ENCODE measurements at places on chromosomes 2 and 18.

- DNase-seq, result no peak
Observed at GRCh38 chr2:170213651-170214050, 35.7 kb downstream of the MYO3B start.

DNA sequence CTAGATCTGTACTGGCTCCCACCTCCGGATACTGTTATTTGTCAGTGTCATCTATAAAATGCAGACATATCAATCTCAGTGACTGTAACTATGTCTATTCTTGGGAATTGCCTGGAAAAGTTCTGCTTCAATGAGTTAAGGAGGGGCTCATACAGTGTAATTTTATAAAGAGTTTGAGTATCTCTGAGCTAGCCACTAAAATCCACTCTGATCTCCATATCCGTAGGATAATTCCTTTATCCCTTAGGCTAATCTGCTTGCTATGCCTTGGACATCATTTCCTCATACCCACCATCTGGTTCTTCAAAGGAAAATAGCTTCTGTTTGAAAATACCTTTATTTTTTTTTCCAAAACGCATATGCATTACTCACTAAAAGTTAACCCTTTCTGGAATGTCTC, 863.2 kb downstream of the SUCLG1 start:
- DNase-seq, result no peak

GRCh38 chr2:171711351-171711750, 24.1 kb downstream of the DYNC1I2 start:
- DNase-seq, result no peak

GRCh38 chr2:142868229-142868762, 9.2 kb upstream of the KYNU start:
- DNase-seq, result no peak

DNA sequence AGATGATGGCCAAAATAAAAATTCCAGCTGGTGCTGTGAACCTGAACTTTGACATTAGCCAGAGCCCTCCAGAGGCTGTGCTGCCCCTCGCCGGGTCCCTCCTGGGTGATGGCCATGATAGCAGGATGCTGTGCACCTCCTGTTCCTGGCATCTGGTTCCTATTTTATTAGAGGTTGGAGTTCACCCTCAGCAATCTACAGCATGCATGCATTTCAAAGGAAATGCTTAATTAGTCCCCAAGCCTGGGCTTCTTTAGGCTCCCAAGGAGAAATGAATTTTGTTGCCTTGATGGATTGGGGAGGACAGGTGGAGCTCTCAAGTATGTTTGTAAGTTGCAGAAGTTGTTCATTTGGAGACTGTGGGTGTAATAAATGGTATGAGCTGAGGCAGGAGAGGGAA, 166.9 kb downstream of the GLI2 start:
- DNase-seq, result no peak

GRCh38 chr2:20953146-20953824, 90.6 kb downstream of the APOB start:
- no peak for DNase-seq

DNA sequence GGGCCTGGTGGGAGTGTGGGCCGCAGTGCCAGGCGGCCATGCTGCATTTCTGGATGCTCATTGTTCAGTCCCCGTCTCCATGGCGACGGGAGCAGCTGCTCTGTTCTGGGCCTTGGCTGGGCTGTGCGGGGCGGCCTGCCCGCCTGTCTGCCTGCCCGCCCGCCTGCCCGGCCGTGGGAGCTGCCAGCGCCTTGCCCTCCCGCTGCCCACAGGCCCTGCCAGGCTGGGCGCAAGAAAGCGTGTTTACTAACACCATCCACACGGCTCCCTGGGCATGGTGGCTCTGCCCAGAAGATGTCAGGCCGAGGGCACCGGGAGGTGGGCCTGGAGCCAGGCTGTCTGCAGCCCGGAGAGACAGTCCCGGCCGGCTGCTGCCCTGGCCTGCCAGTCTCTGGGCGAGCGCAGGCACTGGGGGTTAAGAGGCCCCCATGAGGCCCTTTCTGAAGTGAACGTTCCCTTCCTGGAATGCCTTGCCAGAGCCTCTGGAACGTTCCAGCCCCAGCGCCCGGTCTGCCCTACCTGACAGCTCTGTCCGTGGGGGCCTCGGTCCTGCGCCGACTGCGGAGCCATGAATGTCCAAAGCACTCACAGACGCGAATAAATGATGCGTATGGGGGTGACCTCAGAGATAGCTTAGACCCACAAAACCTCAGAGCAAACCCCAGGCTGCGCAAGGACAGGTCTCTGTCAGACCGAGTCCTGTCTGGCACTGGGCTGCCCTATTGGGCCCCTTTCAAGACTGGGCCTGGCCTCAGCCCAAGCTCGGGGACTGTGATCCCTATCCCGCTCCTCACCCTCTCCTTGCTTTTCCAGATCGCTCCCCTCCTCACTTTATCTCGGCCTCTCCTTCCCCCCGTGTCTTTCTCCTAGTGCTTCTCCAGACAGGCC, 44.3 kb downstream of the MYCN start:
- no peak for DNase-seq

DNA sequence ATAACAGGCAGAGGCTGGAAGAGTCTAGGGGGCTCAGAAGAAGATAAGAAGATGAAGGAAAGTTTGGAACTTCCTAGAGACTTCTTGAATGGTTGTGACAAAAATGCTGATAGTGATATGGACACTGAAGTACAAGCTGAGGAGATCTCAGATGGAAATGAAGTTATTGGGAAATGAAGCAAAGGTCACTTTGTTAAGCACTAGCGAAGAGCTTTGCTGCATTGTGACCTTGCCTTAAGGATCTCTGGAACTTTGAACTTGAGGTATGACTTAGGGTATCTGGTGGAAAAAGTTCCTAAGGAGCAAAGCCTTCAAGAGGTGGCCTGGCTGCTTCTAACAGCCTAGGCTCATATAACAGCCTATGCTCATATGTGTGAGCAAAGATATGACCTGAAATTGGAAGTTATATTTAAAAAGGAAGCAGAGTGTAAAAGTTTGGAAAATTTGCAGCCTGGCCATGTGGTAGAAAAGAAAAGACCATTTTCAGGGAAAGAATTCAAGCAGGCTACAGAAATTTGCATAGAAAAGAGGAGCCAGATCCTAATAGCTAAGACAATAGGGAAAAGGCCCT, 91.3 kb downstream of the L3MBTL4 start:
- no peak for DNase-seq

- DNase-seq, result no peak
Observed at GRCh38 chr18:9941660-9942059, 27.8 kb downstream of the VAPA start.

GRCh38 chr2:12448846-12449505, 267.8 kb upstream of the TRIB2 start:
- no peak for DNase-seq

GRCh38 chr2:28695245-28695647, 56.4 kb upstream of the PPP1CB start:
- no peak for DNase-seq

GRCh38 chr18:22613788-22614187, 196.1 kb upstream of the CTAGE1 start:
- DNase-seq, result no peak

DNA sequence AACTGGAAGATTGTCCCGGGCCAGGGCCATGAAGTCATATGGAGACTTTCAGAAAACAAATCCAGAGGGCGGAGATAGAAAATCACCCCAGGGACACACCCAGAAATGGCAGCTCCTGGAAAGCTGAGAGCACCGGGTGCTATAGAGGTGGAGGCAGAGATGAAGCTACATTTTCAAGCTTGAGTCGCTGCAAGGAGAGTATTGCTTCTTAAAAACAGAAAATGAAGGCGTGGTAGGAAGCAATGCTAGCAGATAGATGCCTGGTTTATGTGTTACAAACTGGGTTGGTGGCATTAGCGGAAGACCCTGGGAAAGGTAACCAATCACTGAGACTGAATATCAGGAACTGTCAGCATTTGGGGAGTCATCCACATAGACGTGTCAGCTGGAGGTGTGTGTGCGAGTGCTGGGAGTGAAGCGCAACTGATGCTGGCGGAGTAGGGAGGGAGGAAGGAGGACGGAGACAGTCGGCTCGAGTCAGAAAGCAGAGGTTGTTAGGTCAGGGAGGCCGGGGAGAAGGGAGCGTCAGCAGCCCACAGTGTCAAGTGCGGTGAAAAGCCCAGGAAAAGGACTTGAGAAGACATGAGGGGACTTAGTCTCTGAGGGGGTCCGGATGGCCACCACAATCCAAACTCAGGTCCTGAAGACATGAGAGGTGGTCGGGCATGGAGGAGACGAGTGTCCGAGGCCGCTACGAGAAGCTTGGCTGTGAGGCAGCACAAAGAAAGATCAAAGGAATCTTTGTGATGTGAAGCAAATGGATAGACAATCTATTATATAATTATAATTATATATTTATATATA, 45.4 kb downstream of the C18orf63 start:
- no peak for DNase-seq

GRCh38 chr2:8505311-8505920, 176.4 kb upstream of the ID2 start:
- DNase-seq, result no peak

DNA sequence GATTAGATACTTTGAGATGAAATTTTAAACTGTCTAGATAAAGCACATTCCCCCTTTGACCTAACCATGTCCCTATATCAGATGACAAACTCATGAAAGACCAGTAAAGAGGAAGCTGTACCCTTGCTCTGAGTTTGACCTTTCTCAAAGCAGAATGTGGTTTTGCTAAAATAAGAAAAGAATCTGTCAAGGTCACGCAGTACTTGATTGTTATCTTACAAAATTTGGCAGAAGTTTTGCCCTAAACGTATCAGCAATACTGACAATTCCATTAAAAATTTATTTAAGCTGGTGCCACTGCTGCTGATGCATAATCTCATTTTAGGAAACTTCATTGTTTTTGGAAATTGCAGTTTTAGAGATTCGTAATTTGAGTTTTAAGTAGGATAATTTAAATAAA, 31.2 kb upstream of the GALM start:
- no peak for DNase-seq

DNA sequence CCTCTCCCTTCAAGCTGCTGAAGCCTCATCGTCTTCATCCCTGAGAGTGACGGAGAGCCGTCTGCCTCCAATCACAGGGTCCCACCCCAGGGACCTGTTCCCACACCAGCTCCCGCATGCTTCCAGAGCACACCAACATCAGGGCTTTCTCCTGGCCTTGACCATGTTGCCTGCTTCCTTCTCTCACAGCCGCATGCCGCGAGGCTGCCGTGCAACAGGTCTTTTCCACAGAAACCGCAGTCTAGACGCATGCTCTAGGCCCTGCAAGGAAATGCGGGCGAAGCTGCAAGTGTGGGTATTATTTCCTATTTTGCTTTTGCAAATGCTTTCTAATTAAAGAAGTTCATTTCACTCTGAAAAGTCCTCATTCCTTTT, 277.8 kb downstream of the EIPR1 start:
- no peak for DNase-seq

DNA sequence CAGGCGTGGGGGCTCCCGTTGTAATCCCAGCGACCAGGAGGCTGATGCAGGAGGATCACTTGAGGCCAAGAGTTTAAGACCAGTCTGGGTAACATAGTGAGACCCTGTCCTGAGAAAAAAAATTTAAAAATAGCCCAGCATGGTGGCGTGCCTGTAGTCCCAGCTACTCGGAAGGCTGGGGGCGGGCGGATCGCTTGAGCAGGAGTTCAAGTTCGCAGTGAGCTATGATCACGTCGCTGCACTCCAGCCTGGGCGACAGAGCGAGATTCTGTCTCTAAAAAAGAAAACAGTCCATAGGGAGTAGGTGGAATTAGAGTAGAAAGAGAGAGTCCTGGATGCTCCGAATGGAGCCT, 325 bp upstream of the TTLL4 start:
- DNase-seq, result no peak

GRCh38 chr2:174014011-174014698, 49.0 kb upstream of the SP3 start:
- DNase-seq, result no peak

DNA sequence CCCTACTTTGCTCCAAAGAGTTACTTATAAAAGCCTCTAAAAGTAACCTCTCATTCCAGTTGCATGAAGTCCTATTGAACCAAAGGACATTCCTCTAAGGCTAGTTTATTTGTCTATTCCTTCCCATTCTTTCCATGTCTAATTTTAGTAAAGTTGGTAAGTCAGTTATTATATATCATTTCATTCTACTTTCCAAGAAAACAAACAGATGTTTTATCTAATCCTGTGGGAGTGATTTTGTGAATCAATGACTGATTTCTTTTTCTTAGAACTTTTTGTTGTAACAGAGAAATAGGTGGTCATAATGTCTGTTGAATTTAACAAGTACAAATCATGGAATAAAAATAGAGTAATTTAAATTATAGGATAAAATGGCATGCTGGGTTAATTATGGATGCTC, 286.3 kb downstream of the FSIP2 start:
- DNase-seq, result no peak

GRCh38 chr2:148021886-148022285, 995 bp downstream of the MBD5 start:
- DNase-seq, result no peak

DNA sequence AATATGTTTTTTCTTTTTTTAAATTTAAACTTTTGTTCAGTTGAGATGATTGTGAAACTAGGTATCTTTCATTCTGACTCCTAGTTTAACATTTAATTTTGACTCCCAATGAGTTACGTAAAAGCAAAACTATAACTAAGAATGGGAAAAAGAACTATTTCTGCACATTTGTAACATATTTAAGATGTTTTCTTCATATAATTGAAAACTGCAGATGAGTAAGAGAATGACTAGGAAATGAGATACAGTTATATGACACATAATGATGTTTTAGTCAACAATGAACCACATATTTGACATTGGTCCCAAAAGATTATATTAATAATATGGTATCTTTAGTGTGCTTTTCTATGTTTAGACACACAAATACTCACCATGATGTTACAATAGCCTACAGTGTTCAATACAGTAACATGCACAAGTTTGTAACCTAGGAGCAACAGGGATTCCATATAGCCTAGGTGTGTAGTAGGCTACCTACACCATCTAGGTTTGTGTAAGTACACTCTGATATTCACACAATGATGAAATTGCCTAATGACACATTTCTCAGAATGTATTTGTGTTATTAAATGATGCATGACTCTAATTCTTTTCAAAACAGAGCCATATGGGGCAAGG, 12.6 kb downstream of the ERMN start:
- no peak for DNase-seq

DNA sequence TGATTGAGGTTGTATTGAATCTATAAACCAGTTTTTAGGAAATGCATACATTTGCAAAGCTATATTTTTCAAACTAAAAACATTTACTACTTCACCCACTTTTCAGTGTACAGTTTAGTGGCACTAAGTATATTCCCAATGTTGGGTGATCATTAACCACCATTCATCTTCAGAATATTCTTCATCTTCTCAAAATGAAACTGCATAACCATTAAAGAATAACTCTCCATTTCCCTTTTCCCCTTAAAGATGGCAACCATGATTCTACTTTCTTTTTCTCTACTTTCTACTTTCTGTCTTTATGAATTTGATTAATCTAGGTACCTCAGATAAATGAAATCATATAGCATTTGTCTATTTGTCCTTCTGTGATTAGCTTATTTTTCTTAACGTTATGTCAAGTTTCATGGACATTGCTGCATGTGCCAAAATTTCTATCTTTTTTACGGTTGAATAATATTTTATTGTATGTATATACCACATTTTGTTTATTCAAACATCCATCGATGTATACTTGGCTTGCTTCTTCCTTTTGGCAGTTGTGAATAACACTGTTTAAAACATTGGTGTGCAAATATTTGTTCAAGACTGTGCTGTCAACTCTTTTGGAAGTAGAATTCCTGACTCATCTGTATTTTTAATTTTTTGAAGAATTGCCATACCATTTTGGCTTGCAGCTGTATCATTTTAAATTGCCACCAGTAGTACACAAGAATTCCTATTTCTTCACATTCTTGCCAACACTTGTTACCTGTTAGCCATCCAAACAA, 104.9 kb downstream of the RPRM start:
- no peak for DNase-seq
